ENCODE measurements at places on chromosomes 16 and 17.
A peak's percentile ranks its signal among the peaks of the same experiment; 100 is the strongest.

DNA sequence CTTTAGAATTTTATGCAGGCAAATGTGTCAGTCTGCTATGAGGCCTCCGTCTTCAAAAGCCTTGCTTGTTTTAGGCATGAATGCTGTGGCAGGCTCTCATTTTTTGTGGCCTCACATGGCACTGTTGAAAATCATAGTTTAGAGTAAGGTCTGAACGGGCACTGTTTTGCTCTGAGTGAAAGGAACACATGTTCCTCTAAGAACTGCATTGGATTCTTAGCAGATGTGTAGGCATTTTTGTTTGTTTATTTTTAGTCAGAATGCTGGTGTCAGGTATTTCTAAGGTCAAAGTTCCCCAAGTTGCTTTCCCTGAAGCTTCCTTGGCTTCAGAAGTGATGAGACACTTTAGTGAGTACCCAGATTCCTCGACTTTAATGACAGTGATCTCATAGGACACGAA lies 173.7 kb downstream of the HS3ST3B1 start:
- DNase-seq: no peak

GRCh38 chr16:77191259-77191969 lies 424 bp downstream of the MON1B start:
- DNase-seq: no peak

GRCh38 chr17:68470961-68471360 lies 13.7 kb upstream of the WIPI1 start:
- no peak for DNase-seq

DNA sequence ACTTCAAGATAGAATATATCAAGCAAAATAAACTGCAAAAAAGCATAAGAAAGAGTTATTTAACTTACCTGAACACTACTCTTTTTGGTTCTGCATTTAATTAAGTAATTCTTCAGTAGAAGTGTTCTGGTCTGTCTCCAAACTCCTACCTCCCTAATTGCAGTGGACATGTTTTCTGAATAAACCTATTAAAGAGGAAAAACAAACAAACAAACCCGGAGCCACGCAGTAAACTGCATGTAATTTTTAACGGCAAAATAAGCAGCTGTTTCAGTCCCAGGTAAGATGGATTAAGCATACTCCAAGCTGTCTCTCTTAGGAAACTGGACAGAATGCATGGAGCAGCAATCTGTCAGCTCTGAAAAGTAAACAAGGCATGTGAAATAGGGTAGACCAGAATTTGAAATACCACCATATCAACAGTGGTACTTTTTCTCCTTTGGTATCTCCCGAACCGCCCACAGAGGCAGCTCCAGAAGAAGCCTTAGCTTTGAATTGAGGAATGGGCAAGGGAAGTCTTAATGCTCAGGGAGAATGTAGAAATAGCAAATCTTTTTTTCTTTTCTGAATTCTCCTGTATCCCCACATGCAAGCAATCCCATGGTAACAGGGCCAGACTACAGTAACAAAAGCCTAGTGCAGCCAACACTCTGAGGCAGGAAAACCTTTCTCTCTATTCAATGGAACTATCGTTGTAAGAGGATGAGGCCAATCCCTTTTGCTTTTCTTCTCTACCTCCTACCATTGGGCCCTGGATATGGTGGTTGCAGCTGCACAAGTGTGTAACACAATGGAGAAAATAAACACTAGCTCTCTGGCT lies 12.5 kb downstream of the ABCA5 start:
- DNase-seq: no peak

- no peak for DNase-seq
Measured at GRCh38 chr17:81011951-81012350, 20.3 kb downstream of the CHMP6 start.

DNA sequence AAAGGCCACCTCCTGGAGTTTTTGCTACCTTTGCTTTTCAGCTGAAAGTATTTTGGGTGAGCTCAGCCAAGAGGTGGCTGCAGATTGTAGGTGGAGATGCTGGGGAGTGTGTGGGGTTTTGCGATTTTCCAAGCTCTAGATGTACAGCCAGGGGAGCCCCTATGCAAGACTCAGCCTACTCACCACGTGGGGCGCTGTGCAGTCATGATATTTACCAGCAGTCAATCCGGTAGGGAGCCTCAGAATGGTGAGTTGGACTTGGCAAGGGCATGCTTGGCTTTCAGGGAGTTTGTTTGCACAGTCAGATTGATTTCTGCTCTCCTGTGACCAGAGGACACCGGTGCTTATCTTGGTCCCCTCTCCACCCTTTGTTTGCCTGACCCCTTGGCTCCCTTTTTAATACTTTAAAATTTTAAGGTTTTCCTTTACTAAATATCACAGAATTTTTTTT lies 175.3 kb downstream of the UTP18 start:
- no peak for DNase-seq

- DNase-seq: no peak
Measured at GRCh38 chr17:7083592-7083991, 3.5 kb upstream of the CLEC10A start.

DNA sequence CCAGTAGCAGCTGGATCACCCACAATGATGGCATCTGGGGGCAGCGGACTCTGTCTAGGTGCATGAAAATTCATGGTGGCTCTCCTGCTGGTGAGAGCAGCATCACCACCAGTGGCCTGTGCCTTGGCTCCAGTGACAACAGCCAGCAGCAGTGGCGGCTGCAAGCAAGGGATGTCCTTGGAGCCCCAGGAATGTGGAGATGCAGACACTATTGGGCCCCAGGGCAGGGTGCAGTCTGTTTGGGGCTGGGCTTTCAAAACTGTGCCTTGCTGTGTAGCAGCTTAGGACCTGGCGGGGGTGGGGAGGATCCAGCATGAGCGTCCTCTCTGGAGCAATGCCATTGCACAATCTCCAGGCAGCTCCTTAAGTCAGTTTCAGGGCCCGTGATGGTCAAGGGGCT lies 199.7 kb downstream of the CHD9NB start:
- DNase-seq: no peak

DNA sequence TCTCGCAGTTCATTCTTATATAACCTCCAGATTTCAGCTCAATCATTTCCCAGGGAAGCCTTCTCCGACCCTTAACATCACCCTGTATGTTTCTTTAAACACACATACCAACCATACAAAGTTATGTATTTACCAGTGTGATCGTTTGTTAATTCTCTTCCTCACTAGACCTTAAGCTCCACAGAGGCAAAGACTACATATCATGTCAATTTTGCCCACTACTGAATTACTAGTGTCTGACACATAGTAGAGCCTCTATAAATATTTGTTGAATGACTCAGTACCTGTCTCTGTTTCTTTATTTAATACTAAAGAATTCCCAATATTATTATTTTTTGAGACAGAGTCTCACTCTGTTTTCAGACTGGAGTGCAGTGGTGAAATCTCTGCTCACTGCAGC lies 137.2 kb downstream of the SHISA9 start:
- DNase-seq: no peak

DNA sequence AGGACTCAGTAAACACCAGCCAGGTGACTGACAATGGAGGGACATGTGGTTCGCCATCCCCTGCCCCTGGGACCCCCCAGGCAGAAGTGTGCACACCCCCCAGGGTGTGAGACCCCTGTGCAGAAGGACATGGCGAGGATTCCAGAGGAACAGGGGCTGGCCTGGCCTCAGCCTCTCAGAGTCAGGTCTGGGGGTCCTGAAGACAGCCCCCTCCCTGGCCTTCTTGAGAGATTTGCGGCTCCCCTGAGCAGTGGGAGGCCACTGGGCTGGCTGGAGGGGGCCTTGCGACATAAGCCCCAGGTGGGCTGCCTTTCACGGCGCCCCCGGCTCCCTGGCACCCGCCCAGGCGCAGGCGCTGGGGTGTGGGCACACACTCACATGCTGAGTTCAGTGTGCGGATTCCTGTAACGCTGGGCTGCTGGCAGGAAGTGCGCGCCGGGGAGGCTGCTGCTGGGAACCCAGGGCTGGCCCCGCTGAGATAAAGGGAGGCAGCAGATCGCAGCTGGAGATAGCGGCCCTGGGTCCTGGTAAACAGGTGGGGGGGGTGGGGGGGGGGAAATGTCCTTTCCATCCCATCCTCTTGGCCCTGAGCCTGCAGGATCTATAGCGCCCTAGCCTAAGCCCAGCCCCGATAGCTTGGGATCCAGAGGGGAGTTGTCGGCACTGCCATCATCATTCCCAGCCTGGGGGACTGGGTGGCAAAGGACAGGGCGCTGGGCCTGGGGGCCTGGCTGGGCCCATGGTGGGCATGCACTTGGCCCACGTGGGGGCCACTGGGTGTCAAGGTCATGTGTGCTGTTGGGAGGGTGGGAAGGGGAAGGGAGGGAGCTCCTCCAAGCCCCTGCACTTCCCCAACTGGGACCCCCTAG lies 27.1 kb downstream of the TMEM235 start:
- DNase-seq: no peak

DNA sequence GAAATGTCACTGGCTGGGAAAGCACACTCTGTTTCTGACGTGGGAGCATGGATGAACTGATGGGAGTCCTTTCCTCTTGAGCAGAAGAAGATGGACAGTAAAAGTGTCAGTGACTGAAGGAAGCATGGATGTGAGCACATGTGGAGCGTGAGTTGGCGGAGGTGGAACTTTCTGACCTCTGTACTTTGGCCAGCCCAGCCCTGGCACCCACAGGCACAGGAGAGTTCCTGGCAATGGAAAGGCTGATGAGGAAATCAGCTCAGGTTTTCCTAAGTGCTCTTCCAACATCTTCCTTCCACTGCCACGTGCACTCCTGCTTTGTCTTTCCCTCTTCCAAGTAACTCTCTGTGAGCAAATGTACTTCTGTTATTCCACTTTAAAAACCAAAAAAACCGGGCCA lies 276.8 kb downstream of the NTN1 start:
- no peak for DNase-seq

DNA sequence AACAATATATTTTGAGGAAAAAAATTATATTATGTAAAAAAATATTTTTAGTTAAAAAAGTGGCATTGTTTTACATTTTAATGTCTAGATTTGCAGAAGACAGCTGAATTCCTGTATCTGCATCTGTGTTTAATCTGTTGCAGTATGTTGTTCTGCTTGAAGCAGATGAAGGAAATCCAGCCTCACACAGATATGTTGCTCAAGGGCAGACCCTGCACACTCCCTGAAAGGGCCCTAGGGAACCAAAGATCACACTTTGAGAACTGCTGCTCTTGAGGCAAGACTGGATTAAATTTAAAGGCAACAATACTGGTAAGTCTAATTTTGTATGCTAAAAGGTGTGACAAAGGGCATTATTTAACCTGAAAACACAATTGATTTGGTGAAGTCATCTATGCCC lies 16.4 kb upstream of the SLC6A4 start:
- DNase-seq: no peak

DNA sequence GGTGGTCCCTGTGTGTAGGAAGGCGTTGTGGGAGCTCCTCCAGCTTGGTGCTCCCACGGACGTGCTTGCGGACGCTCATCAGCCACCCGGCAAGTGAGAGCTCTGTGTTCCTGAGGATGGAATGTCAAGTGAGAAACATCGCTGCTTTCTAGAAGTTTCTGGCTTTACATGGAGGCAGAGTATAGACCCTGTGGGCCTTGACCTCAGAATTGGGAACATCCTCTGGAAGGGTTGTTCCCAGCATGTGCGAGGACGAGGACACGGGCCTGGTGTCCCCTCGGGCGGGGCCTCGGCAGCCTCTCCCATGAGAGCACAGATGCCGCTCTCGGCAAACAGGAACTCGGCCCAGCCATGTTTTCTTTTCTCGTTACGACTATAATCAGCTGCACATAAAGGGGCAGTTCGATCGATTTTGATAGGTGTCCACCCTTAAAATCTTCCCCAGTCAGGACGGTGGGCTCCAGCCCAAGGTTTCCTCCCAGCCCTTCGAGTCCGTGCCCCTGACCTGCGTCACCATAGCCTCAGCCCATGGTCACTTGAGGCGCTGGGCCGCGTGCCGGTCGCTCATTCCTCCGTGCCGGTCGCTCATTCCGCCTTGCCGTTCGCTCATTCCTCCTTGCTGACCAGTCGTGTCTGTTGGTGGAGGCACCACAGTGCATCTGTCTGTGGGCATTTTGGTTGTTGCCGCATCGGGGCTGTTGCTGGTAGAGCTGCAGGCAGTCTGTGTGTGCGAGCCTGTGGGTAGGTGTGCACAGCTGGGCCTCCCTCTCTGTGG lies 91.3 kb upstream of the ZNF750 start:
- no peak for DNase-seq

- DNase-seq: peak; percentile 80
Measured at GRCh38 chr17:4156750-4157381, 13.9 kb downstream of the CYB5D2 start.

- no peak for DNase-seq
Measured at GRCh38 chr17:8146381-8147140, 5.6 kb downstream of the PER1 start.

- DNase-seq: no peak
Measured at GRCh38 chr17:80539022-80539641, 5.5 kb upstream of the RPTOR start.

GRCh38 chr16:48035142-48035541 lies 120.7 kb downstream of the ABCC12 start:
- no peak for DNase-seq

GRCh38 chr16:29663016-29663806 lies at the start of gene SPN:
SPN (plus strand) TSS chr16:29663247; CDS start chr16:29663729, 482 bp downstream.
- DNase-seq: no peak

DNA sequence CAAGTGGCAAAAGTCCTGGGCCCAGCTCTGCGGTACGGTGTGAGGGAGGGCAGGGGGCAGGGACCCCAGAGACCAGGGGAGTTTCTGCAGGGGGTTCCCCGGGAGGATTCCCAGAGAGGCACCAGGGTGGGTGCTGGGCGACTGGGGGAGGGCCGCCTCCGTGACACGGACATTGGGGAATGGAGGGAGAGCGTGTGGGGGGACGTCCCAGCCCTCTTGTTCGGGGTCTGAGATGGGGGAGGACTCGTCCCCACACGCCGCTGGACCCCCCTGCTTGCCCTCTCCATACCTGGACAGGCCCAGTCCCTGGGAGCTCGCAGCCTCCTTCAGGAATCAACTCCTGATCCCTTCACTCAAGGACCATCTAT lies 26.3 kb upstream of the C1QTNF8 start:
- no peak for DNase-seq

DNA sequence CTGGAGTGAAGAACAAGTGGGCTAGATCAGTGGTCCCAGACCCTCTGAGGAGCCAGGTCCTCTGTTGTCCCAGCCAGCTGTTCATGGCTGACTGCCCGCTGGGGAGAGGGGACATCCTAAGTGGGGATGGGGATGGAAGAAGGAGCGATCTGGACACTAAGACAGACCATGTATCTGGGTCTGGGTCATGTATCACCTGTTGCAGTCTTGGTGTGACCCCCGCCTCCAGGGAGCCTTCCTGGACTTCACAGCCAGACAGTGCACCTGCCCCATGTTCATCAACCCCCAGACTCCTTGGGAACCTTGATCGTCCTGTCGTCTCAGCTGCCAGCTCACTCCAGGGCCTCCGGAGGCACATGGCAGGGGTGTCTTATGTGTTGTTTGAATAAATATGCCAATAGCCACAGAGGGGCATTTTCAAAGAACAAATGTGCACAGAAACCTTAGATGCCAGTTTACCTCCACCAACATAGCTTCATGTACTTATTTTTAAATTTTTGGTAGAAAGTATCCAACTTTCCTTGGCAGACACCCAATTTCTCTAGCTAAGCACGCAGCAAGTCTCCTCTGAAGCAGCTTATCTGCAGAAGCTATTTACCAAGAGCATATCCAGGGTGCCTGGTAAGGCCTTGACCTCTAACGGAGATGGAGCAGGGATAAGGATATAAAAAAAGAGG lies 43.2 kb downstream of the CRISPLD2 start:
- DNase-seq: peak; percentile 9

GRCh38 chr16:86127366-86127765 lies 228.4 kb downstream of the IRF8 start:
- no peak for DNase-seq
